ENCODE measurements at places on chromosomes 1 and 21.

GRCh38 chr1:233750139-233750538 lies 136.2 kb downstream of the KCNK1 start:
- DNase-seq: no peak

DNA sequence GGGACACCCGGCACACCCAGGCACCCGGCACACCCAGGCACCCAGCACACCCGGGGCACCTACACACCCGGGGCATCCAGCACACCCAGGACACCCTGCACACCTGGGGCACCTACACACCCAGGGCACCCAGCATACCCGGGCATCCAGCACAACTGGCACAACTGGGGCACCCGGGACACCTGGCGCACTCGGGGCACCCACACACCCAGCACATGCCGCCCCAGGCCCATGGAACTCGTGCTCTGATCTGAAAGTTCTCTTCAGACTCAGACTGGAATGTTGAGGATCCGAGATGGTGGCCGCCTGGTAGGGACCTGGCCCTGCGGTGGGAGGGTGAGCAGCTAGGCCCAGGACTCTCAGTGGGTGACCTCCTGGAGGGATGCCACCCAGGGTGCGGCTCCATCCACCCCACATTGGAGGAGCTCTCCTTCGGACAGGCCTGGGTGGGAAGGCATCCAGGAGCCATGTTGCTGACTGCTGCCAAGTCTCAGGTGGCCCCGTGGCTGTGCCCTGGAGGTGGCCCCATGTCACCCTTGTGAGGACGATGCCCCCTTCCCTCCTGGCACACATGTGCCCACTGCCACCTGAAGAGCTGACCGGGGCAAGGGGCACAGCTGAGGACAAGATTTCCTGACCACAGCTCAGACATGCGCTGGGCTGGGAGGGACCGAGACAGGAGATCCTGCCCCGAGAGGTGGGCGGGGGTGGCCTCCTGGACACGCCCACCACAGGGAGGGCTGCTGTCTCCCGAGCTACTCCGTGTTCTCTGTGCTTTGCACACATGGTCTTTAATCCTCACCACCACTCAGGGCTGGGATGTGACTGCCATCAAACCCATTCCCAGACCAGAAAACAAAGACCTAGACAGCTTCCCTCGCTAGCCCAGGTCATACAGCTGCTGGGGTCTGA lies 37.0 kb downstream of the UBE2G2 start:
- no peak for DNase-seq

DNA sequence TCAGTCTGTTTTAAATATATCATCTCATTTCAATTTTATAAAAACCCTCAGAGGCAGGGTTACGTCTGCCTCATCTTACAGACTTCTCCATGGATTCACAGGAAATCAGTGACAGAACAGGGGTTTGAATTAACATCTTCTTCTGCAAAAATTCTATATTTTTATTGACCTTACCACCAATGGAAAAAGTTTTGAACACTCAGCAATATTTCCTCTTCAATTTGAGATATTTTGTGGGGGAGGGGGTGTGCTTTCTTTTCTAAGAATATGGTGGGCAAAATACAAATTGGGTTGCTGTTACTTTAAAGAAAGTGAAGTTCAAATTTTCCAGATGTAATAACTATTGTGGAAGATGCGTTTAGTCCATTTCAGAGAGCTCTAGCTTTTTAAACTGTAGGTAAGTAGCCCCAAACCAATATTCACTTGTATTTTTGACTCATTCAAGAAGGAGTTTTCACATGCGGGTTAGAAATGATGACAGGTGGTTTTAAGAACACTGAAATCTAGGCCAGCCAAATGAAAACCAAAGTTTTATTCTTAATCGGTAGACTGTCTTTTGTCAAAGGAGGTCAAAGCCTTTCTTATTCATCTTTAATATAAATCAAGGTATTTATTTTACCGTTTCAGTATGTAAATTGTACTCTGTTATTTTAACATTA lies 17.4 kb downstream of the TGFB2 start:
- DNase-seq: no peak

- no peak for DNase-seq
Measured at GRCh38 chr1:212295579-212295978, 10.4 kb downstream of the PPP2R5A start.

Measured in Kasumi-1 (cell line).